ENCODE measurements at places on chromosomes 7 and 10. TPM values are rescaled to one million over a fixed set of nuclear protein-coding genes. Genes with fewer than 3 reads are reported as not detected.

DNA sequence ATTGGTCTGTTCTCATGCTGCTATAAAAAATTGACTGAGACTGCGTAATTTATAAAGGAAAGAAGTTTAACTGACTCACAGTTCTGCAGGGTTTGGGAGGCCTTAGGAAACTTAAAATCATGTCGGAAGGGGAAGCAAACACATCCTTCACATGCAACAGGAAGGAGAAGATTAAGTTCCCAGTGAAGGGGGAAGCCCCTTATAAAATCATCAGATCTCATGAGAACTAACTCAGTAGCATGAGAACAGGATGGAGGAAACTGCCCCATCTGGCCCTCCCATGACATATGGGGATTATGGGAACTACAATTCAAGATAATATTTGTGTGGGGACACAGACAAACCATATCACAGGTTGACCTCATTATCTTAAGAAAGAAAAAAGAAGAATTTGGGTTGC, 134.5 kb downstream of the PPP1R3A start:
- no peak for DNase-seq

- no peak for DNase-seq
Measured at GRCh38 chr7:127258111-127258510, 5.4 kb upstream of the GRM8 start.

Gene NUB1
- 47.7 TPM for total RNA-seq

Gene CLDN4
- total RNA-seq, result 175 TPM

DNA sequence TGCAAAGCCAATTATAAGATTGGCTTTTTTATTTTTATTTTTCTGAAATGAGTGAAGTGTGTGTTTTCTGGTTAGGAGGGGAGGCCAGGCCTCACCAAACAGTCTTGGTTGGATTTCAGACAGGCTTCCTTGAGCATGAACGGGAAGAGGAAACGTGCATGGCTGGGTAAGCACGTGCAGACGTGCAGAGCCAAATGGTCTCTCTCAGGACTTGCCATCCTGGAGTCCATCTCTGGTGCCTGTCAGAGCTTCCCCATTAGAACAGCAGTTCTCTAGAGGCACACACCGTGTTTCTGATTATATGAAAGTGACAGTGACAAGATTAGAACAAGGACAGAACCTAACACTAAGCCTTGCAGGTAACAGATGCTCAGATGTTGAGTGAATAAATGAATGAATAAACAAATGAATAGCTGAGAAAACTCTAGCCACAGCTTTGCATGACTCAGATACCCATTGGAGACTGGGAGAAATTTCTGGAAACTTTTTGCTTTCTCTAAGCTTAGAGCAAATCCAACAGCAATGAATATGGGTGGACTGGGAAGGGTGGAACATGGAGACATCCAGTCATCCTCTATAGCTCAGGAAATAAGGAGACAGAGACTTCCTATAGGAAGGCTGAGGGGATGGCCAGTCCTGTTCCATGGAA, 11.8 kb upstream of the CALD1 start:
- DNase-seq, result no peak

DNA sequence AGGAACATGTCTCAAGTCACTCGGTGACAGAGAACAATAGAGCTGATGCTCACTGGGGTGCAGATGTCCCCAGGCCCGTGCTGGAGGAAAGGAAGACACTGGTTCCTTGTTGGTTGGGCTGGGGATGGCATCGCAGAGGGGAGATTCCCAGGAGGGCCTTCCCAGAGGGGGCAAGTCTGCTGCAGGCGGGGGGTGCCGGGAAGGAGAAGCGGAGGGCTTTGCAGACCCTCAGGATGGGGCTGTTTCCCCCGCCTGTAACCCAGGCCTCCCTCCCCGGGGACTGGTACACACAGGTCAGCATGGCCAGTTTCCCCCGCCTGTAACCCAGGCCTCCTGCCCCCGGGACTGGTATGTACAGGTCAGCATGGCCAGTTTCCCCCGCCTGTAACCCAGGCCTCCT, 283.8 kb downstream of the DNAJB6 start:
- no peak for DNase-seq

GRCh38 chr7:159012353-159013069, 132.2 kb downstream of the VIPR2 start:
- DNase-seq, result no peak

Gene CTAGE4
- total RNA-seq, result 3.1 TPM

Gene UCMA
- not detected for total RNA-seq

Gene LRWD1
- 21.1 TPM for total RNA-seq

Gene COL28A1
- 1.8 TPM for total RNA-seq

Gene STK31
- 0.94 TPM for total RNA-seq

GRCh38 chr10:75062506-75063299, 48.8 kb upstream of the SAMD8 start:
- no peak for DNase-seq

Gene NAT16
- not detected for total RNA-seq

Gene ERVW-1
- total RNA-seq, result 0.24 TPM

GRCh38 chr10:60564475-60564874, 174.8 kb upstream of the ANK3 start:
- no peak for DNase-seq

- no peak for DNase-seq
Measured at GRCh38 chr10:8272794-8273425, 218.4 kb downstream of the GATA3 start.

- no peak for DNase-seq
Measured at GRCh38 chr10:30591249-30591670, 38.3 kb downstream of the LYZL2 start.

- no peak for DNase-seq
Measured at GRCh38 chr10:73750819-73751218, 6.6 kb downstream of the SEC24C start.

Gene PHYHIPL
- total RNA-seq, result 0.24 TPM

DNA sequence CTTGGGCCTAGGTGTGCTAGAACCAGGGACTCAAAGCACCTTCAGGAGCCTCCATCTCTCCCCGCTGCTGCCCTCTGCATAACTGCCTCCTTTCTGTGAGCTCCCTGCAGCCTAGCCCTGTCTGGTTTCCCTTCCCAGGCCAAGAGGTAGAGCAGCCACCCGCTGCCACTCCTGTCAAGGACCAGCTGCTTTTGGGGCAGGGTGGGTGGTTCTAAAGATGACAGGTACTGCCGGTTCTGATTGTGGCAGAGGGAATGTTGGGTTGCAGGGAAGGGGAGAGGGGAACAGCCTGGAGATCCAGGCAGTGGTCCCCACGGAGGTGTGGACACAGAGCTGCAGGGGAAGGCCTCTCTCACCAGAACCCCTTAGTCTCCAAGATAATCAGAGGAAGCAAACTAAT, 3.7 kb upstream of the FLNC start:
- DNase-seq, result no peak

GRCh38 chr7:120955577-120956149, 5.1 kb downstream of the ING3 start:
- no peak for DNase-seq

DNA sequence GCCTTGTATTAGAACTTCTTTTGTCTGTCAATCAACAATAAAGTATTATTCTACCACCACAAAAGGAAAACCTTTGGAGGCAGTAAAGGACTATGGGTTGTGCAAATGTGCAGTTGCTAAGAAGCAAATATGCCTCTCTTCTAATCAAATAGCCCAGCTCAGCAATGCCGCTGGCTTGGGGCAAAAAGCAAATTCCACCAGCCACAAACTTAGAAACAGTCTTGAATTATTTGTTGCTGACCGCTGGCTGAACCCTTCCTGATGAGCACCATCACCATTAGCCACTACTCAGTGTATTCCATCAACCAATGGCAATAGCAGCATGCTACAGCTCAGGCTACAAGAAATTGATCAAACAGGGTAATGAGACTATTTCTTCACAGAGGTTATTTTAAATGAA, 51.0 kb downstream of the SKAP2 start:
- DNase-seq, result peak; percentile 54

Gene OPN4
- total RNA-seq, result not detected

Gene HTRA1
- total RNA-seq, result 12.2 TPM

DNA sequence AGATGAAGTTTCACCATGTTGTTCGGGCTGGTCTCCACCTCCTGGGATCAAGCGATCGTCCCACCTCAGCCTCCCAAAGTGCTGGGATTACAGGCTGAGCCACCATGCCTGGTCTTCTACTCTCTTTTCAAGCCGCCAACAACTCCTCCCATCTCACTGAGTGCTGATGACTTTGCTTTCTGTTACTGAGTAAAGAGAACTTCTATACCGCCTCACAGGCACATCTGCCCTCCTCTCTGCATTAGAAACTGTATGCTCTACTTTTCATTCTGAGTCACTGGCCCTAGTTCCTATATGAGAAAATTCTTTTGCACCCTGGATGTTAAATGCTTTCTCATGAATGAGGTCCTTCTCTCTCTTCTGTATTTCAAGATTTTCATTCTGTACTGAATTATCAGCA, 2.2 kb upstream of the ZNF239 start:
- DNase-seq, result no peak

GRCh38 chr7:7175075-7175695, 7.2 kb upstream of the C1GALT1 start:
- DNase-seq, result no peak

DNA sequence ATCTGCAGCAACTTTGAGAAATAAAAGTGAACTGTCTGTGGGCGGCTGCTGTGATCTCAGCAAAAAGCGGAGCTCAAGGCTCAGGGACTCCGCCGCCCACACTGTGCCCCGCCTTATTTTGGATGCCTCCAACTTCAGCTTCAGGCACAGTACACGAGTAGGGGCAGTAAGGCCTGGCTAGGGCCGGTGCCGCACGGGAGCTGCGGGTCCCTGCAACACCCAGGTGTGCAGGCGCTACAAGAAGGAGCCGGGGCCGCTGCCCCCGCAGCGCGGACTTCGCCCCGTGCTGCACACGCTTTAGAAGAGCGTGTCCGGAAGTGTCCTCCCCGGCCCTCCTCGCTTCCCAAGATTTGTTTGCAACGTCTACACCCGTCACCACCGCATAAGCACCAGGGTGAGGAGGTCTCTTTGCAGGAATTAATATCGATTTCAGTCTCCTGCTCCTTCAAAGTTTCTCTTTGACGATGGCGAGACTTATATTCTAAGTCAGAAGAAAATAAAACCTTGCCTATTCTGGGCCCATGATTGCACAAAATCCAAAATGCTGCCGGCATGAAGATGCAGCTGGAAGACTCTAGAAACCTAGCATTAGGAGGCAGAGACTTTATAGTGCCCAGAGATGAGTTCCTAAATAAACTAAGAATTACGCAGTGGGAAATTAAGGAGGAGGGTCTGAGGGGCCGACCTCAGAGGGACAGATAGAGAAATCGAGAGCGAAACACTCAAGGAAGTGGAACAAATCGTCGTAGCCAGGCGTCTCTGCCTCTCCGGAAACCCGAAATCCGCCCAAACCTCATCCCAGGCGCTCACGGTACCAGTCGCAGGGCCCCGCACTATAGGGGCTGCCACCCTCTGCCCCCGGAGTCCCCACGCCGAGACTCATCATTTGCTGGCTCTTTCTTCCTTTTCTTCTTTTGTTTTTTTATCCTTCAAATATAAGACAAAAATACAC, 6.4 kb downstream of the VAX1 start:
- no peak for DNase-seq

DNA sequence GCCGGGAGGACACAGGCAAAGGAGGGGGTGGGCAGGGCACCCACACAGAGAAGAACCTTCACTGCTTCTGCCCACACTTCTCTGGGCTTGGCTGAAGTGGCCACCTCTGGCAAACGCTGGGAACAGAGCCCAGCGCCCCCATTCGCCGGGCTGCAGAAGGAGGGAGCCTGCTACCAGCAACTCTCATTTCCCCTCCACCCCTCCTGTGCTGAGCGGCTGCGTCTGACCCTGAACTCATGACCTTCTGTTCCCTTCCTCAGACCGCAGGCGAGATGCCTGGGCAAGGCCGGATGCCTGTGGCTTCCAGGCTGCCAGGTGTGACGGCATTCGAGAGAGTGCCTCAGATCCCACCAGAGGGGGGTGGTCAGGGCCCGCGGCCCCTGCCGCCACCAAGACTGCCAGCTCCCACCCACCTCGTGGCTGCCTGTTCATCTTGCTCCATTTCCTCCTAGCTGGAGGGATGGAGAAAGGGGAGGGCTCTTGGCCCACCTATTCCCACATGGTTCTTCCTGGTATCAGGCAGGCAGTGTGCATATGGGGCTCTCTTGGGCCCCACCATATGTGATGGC, 19.8 kb downstream of the DNAJB12 start:
- no peak for DNase-seq

Gene PLCE1
- total RNA-seq, result 3.2 TPM

Gene GPR158
- 7.3 TPM for total RNA-seq

GRCh38 chr10:78563314-78563713, 505.5 kb upstream of the ZMIZ1 start:
- no peak for DNase-seq

GRCh38 chr10:103659674-103660363, 166.3 kb downstream of the NEURL1 start:
- DNase-seq, result no peak

GRCh38 chr10:127649642-127650041, 87.3 kb upstream of the FOXI2 start:
- no peak for DNase-seq

Gene DGKI
- 2.2 TPM for total RNA-seq

- no peak for DNase-seq
Measured at GRCh38 chr7:14806891-14807290, 95.7 kb downstream of the DGKB start.

Gene CFAP46
- total RNA-seq, result 3.1 TPM

Gene ASB10
- total RNA-seq, result not detected

Gene PMS2
- 26.1 TPM for total RNA-seq

- DNase-seq, result no peak
Measured at GRCh38 chr10:76160446-76161300, 729.2 kb downstream of the LRMDA start.

GRCh38 chr7:84578825-84579224, 384.2 kb upstream of the SEMA3A start:
- no peak for DNase-seq

- DNase-seq, result no peak
Measured at GRCh38 chr7:117084286-117084685, 131.0 kb downstream of the ST7 start.

Data from mesothelial cell of epicardium (in vitro differentiated cells).